ENCODE measurements at places on chromosomes 13 and 19. TPM values are rescaled to one million over a fixed set of nuclear protein-coding genes. Genes with fewer than 3 reads are reported as not detected.
A peak's percentile ranks its signal among the peaks of the same experiment; 100 is the strongest.

DNA sequence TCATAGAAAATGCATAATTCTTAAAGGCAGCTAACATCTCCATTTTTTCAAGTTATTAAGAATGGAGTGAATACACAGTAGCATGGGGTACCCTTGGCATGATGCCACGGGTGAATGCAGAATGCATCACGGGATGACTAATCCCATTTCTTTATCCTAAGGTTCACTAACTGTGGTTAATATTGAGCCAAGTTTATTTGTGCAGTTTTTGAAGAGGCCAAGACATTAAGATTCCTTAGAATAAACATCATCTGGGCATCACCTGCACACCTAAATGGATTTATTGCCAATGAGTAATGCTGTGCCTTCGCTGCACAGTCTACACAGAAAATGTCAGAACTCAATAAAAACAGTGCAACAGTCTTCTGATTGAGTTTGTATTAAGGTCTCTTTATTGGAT is 333.1 kb downstream of the GPC6 start:
- peak; percentile 88 for DNase-seq
- H3K4me3 ChIP-seq: no peak overlapping the region
- H3K4me1 ChIP-seq: peaks cover 7% of the 10 kb centered on the region
- H3K27me3 ChIP-seq: no peaks in the 10 kb centered on the region

DNA sequence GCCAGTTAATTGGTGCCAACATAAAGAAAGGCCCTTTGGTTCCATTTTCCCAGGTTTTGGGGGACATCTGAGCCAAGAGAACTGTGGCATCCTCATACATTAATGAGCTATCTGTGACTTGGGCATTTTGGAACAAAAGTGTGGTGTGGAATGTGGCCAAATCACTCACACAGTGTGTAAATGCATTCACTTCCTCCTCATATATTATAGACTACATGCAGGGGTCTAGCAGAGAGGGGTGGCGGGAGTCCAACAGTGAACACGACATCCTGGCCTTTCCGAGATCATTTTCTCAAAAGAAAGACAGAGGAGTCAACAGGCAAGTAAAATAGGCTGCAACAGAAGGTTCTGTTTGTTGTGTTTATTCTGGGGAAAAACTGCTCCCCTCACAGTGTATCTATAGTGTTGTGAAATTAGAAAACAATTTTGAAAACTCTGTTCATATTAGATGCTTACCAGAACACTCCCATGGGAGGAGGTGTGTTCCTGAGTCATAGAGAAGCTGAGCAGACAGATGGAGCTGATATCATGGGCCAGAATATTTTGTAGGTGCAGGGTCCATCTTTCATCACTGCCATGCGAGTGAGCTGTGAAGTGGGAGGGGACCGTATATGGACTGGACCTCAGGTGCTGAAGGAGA is 36.9 kb downstream of the PABPC3 start:
- no peaks in the 10 kb centered on the region for H3K4me1 ChIP-seq
- no peak overlapping the region for H3K4me3 ChIP-seq
- DNase-seq: no peak
- no peak overlapping the region for H3K27ac ChIP-seq

DNA sequence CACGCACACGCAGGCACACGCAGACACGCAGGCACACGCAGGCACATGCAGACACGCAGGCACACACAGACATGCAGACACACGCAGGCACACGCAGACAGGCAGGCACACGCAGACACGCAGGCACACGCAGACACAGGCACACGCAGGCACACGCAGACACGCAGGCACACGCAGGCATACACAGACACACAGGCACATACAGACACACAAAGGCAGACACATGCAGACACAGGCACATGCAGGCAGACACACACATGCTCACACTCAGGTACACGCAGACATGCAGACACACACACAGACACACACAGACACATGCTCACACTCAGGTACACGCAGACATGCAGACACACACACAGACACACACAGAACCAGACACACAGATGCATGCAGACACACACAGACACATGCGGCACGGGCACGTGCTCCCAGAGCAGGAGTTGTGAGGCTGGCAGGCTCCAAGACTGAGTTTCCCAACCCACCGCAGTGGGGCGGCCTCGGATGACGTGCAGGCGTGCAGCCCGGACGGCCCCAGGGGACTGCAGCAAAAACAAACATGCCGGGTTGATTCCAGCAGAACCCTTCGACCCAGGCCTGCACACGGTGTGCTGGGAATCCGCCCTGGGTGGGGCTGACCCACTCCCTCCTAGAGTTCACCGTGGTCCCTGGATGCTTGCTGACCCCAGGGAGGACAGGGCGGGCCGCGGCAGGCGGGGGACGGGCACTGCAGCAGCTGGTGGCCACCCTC is 100.0 kb downstream of the GADD45B start:
- H3K27ac ChIP-seq: no peak overlapping the region
- DNase-seq: no peak
- H3K4me1 ChIP-seq: peaks cover 22% of the 10 kb centered on the region
- no peaks in the 10 kb centered on the region for H3K27me3 ChIP-seq
- no peaks in the 10 kb centered on the region for H3K36me3 ChIP-seq

DNA sequence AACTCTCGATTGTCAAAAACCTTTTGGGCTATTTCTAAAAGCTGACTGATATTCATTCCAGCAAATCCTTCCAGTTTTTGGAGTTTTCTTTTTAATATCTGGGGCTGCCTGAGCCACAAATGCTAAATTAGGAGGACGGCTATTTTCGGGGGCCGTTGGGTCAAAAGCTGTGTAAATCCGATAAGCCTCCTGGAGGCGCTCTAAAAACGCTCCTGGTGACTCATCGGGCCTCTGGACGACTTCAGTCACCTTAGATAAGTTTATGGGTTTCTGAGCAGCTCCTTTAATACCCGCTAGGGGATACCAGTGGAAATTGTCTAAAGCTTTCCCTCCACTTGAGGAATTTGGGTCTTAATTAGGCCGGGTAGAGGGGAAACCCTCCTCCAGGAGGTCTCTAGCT is 66.4 kb downstream of the ZNF730 start:
- H3K4me3 ChIP-seq: no peak overlapping the region
- no peaks in the 10 kb centered on the region for H3K4me1 ChIP-seq
- H3K27ac ChIP-seq: no peak overlapping the region
- no peak for DNase-seq
- no peaks in the 10 kb centered on the region for H3K36me3 ChIP-seq
- no peaks in the 10 kb centered on the region for H3K27me3 ChIP-seq

DNA sequence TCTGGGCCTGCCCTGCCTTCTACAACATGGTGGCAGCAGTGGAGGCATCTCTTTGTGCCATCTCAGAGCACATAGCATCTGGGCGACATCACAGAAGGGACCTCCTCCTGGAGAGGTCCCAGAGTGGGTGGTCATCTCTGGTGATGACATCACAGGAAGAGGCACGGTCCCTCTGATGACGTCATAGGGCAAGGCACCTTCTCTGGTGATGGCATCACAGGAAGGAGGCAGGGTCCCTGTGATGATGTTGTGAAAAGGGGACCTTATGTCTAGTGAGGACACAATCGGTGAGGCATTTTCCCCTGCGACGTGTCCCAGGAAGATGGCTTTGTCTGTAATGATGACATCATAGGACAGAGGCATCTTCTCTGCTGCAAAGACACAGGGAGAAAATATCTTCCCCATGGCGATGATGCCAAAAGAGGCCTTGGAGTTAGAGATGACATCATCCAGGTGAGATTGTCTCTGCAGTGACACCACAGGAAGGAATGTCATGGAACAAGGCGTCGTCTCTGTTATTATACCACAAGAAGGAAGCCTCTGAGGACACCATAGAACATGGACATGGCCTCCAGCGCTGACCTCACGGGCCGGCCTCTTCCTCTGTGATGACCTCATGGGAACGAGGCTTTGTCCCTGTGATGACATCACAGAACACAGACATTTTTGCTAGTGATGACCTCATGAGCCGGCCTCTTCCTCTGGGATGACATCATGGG is 10.7 kb downstream of the SHISA7 start:
- peaks cover 9% of the 10 kb centered on the region for H3K27me3 ChIP-seq
- no peaks in the 10 kb centered on the region for H3K36me3 ChIP-seq
- no peak overlapping the region for H3K27ac ChIP-seq
- H3K4me1 ChIP-seq: no peaks in the 10 kb centered on the region
- DNase-seq: no peak
- H3K4me3 ChIP-seq: no peak overlapping the region

DNA sequence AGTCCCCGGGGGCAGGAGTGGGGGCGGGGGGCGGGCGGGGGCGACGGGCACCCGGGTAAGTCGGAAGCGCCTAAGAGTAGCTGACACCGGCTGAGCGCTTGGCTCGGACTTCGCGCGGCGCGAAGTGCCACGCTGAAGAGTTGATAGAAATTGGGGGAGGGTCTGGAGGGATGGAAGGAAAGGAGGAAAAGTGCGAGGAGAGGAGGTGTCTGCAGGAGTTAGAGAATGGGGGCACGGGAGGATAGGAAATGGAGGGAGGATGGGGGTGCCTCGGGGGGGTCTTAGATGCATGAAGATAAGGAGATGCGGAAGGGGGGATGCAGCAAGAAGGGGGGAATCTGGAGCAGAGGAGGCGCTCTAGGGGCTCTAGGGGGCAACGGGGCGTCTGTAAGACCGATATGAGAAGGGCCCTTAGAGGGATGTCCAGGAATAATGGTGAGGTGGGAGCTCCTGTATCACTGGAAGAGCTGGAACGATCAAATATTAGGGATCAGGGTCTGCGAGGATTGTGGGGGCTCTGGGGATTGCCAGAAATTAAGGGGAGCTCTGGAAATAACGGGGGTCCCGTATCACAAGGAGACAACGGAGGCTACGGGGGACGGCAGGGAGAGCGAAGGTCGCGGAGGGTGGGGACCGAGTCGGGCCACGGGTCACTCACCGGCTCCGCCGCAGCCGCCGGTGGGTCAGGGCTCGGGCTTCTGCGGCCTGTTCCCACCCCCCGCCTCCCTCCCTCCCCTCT is at the start of gene MYPOP:
MYPOP (minus strand) TSS at position 702 of the 739 bp plus-strand sequence. CDS start 840 bp downstream, outside the sequence.
- DNase-seq: no peak
- peak within 1 kb of the TSS; percentile 84 for H3K4me3 ChIP-seq
- H3K27me3 ChIP-seq: no peaks in the 10 kb centered on the region
- no peaks in the 10 kb centered on the region for H3K36me3 ChIP-seq
- H3K4me1 ChIP-seq: peaks cover 9% of the 10 kb centered on the region

- peaks cover under 1% of the 10 kb centered on the region for H3K4me1 ChIP-seq
- H3K27ac ChIP-seq: no peak overlapping the region
Observed at GRCh38 chr19:55141696-55142095, 7.3 kb downstream of the TNNT1 start.

GRCh38 chr19:6064336-6065073 is 45.8 kb downstream of the RFX2 start:
- no peaks in the 10 kb centered on the region for H3K27me3 ChIP-seq
- no peak for DNase-seq
- H3K4me1 ChIP-seq: peaks cover 64% of the 10 kb centered on the region
- H3K36me3 ChIP-seq: no peaks in the 10 kb centered on the region
- no peak overlapping the region for H3K4me3 ChIP-seq

- H3K27ac ChIP-seq: peak overlapping the region; percentile 61
- H3K4me3 ChIP-seq: peak overlapping the region; percentile 12
- H3K27me3 ChIP-seq: no peaks in the 10 kb centered on the region
- DNase-seq: peak; percentile 60
- H3K4me1 ChIP-seq: peaks cover 43% of the 10 kb centered on the region
Observed at GRCh38 chr19:47107953-47108746, 5.4 kb downstream of the ZC3H4 start.

DNA sequence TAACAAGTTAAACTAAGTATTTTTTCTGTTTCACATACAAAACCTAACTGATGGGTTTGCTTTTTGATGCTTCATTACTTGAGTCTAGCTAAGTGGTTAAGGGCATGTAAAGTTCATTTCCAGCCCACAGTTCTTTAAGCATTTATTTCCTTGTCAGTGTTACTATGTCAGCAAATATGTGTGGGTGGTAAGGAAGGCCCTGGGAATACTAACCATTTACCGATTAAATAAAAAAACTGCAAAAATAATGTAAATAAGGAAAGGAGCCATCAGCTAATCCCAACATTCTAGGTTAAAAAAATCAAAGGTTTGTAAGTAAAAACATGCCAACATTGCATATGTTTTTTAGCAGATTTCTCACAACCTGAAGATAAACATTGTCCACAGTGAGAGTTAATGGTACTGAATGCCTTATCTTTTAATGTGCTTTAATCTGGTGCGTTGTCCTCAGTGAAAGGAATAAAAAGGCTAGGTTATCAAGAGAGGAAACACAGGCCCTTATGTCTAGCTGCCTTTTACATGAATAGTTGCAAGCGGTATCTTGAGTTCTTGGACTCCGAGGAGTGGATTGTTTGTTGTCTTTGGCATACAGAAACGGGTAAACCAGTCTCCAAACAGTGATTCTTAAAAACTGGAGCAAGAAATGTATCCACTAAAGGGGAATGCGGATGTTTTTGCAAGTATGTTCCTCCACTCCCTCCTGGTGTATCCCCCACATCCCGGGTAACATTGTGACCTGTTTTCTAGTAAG is 949.6 kb upstream of the SLC10A2 start:
- peaks cover 26% of the 10 kb centered on the region for H3K4me1 ChIP-seq
- peak overlapping the region; percentile 76 for H3K27ac ChIP-seq
- DNase-seq: peak; percentile 96

GRCh38 chr13:94239135-94239534 is 240.3 kb downstream of the DCT start:
- no peaks in the 10 kb centered on the region for H3K36me3 ChIP-seq
- no peak overlapping the region for H3K27ac ChIP-seq
- peaks cover 14% of the 10 kb centered on the region for H3K4me1 ChIP-seq
- no peaks in the 10 kb centered on the region for H3K27me3 ChIP-seq

- no peak overlapping the region for H3K27ac ChIP-seq
- H3K27me3 ChIP-seq: no peaks in the 10 kb centered on the region
- H3K36me3 ChIP-seq: no peaks in the 10 kb centered on the region
Observed at GRCh38 chr13:96229356-96229755, 139.4 kb downstream of the HS6ST3 start.

DNA sequence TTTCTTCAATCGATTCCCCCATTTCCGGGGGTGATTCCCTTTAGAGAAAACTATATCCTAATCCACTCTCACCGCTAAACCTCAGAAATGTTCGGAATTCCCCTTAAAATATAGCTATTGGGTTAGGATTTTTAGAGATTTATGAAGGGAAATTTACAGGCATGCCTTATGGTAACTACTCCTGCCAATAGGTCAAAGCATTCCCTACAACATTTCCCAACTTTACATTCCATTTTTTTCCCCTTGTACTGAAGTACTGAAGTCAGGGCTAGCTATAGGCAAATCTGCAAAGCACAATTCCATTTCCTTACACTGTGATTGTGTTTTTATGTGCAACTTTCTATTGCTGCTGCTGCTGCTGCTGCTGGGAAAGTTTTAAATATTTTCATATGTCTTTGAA is 2.1 kb downstream of the EDNRB start:
- H3K4me1 ChIP-seq: peaks cover 18% of the 10 kb centered on the region
- H3K4me3 ChIP-seq: no peak overlapping the region
- peaks cover 12% of the 10 kb centered on the region for H3K27me3 ChIP-seq
- no peaks in the 10 kb centered on the region for H3K36me3 ChIP-seq
- no peak for DNase-seq

GRCh38 chr13:114324334-114324733 is 10.0 kb downstream of the CHAMP1 start:
- H3K36me3 ChIP-seq: peaks cover 47% of the 10 kb centered on the region
- H3K4me3 ChIP-seq: no peak overlapping the region
- H3K27ac ChIP-seq: no peak overlapping the region
- no peak for DNase-seq
- peaks cover 11% of the 10 kb centered on the region for H3K4me1 ChIP-seq
- no peaks in the 10 kb centered on the region for H3K27me3 ChIP-seq

The CYP4F11 gene
- not detected for total RNA-seq

The AP1M2 gene
- 1.7 TPM for total RNA-seq

The SLC25A41 gene
- total RNA-seq: 0.55 TPM

The FOSB gene
- total RNA-seq: 13.3 TPM

The RAB20 gene
- total RNA-seq: 2.1 TPM

The TICAM1 gene
- total RNA-seq: 10.0 TPM

The UPK1A gene
- 0.18 TPM for total RNA-seq

The RCBTB1 gene
- total RNA-seq: 16.3 TPM

Measured in astrocyte (in vitro differentiated cells and primary cell).